ENCODE measurements at places on chromosomes 7 and 10.

DNA sequence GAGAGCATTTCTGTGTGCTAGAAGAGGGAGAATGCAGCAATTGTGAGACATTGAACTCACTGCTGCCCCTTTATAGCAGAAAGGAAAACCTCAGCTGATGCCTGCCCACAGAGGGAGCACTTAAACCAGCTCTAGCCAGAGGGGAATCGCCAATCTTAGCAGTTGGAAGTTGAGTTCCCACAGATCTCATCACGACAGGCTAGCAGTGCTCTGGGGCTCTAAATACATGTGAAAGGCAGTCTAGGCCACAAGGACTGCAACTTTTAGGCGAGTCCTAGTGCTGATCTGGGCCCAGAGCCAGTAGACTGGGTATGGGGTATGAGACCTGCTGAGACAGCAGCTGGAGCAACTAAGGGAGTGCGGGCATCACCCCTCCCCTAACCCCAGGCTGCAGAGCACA is 25.2 kb upstream of the PRR15 start:
- no peak for DNase-seq

- no peak for DNase-seq
These were observed 106.4 kb upstream of the FAM133B start for GRCh38 chr7:92696584-92696983.

GRCh38 chr7:122790591-122790990 is 87.9 kb upstream of the RNF148 start:
- no peak for DNase-seq

DNA sequence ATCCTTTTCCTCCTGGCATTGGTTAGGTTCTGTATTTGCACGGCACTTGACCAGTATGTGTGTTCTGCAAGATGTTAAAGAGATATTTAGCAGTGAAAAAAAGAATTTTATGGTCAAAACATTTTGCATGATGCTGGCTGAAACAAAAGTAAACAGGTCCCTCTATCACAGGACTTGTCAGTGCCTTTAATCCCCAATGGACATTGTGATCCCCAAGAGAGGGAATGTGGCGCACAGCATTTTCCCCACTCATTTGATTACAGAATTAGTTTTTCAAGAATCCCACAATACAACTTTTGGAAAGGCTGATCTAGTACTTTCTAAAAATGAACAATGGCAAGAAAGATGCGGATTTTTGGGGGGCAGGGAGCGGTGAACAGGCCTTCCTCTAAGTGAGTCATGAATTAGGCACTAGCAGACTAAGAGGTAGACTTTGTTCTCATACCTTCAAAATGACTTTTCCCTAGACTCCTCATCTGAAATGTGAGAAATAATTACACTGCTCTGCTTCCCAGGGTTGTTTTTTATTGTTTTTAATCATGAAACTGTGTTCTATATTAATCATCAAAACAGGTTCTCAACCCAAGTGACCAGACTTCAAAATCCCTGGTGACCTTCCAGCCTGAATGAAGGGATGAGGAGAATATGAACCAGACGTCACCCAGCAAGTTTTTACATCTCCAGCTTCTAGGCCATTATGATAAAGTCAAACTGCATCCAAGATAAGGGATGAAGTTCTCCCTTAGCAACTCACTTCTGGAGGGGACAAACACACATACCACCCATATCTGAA is 8.6 kb downstream of the FBXW4 start:
- no peak for DNase-seq

- DNase-seq, result no peak
These were observed 432.0 kb downstream of the PCDH15 start for GRCh38 chr10:54368984-54369383.

Measured in naive thymus-derived CD8-positive, alpha-beta T cell (primary cell).